ENCODE measurements at places on chromosomes 3 and 15. TPM values are rescaled to one million over a fixed set of nuclear protein-coding genes. Genes with fewer than 3 reads are reported as not detected.
A peak's percentile ranks its signal among the peaks of the same experiment; 100 is the strongest.

The PPP1R14D gene
- not detected for total RNA-seq

- H3K27me3 ChIP-seq = no peaks in the 10 kb centered on the region
- no peak for DNase-seq
- no peak overlapping the region for H3K4me3 ChIP-seq
- no peaks in the 10 kb centered on the region for H3K36me3 ChIP-seq
- H3K27ac ChIP-seq = no peak overlapping the region
These were observed 31.0 kb downstream of the SRPRB start for GRCh38 chr3:133836497-133837158.

DNA sequence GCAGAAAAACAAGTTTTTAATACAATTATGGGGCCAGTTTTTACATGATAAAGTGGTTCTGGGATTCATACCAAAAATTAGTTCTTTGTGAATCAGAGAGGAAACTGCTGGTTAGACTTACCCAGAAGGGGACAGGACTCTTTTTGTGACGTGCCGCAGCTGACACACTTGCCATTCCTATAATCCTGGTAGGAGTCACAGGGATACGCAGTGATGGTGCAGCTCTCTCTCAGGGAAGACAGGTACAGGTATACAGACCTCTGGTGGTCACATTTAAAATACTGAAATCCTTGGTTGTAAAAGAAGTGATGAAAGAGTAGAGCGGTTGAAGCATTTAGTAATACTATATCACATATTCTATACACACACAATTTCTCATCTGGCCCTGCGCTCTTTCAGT is 20.2 kb upstream of the TMEM41A start:
- H3K4me3 ChIP-seq = no peak overlapping the region
- H3K27me3 ChIP-seq = no peaks in the 10 kb centered on the region

The CRYGS gene
- 3.8 TPM for total RNA-seq

GRCh38 chr3:148090156-148090555 is 607.5 kb upstream of the AGTR1 start:
- no peaks in the 10 kb centered on the region for H3K36me3 ChIP-seq
- no peak for DNase-seq
- H3K27me3 ChIP-seq = no peaks in the 10 kb centered on the region
- H3K4me3 ChIP-seq = no peak overlapping the region
- H3K27ac ChIP-seq = no peak overlapping the region

- H3K27ac ChIP-seq = no peak overlapping the region
- no peaks in the 10 kb centered on the region for H3K4me1 ChIP-seq
- no peak overlapping the region for H3K4me3 ChIP-seq
- H3K36me3 ChIP-seq = no peaks in the 10 kb centered on the region
- peaks cover 15% of the 10 kb centered on the region for H3K27me3 ChIP-seq
These were observed 18.6 kb downstream of the ADCY5 start for GRCh38 chr3:123430266-123430665.

GRCh38 chr3:52437326-52438103 is 7.4 kb downstream of the SEMA3G start:
- H3K36me3 ChIP-seq = no peaks in the 10 kb centered on the region
- no peak overlapping the region for H3K27ac ChIP-seq
- no peak for DNase-seq
- peaks cover 5% of the 10 kb centered on the region for H3K4me1 ChIP-seq
- no peak overlapping the region for H3K4me3 ChIP-seq

GRCh38 chr3:45571969-45572368 is 22.6 kb upstream of the LIMD1 start:
- H3K27me3 ChIP-seq = no peaks in the 10 kb centered on the region
- no peaks in the 10 kb centered on the region for H3K4me1 ChIP-seq
- DNase-seq = no peak
- no peak overlapping the region for H3K27ac ChIP-seq
- H3K4me3 ChIP-seq = no peak overlapping the region

- no peaks in the 10 kb centered on the region for H3K36me3 ChIP-seq
- H3K27me3 ChIP-seq = no peaks in the 10 kb centered on the region
- H3K4me3 ChIP-seq = no peak overlapping the region
- DNase-seq = peak; percentile 49
- H3K4me1 ChIP-seq = peaks cover 31% of the 10 kb centered on the region
These were observed 5.3 kb downstream of the CCDC80 start for GRCh38 chr3:112635674-112636073.

GRCh38 chr3:70603103-70603502 is 290.7 kb upstream of the MDFIC2 start:
- no peaks in the 10 kb centered on the region for H3K36me3 ChIP-seq
- no peaks in the 10 kb centered on the region for H3K4me1 ChIP-seq
- no peak overlapping the region for H3K4me3 ChIP-seq
- no peak for DNase-seq

DNA sequence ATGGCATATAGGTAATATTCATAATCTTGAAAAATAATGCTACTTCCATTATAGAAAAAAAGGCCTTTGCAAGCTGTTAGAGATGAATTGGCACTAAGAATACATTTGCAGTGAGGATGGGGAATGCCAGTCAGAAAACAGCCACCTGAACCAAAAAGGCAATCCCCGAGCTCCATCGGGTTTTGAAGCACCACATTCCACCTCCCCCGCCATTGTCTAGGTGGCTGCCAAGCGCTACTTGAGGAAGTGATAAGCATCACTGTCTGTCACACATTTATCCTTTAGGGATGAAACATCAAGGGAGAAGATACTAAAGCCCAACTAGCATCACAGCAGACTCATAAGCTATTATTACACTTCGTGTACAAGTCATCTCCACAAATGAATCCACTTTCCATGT is 112.8 kb downstream of the OSBPL10 start:
- no peak overlapping the region for H3K4me3 ChIP-seq
- no peaks in the 10 kb centered on the region for H3K36me3 ChIP-seq
- no peak for DNase-seq
- no peak overlapping the region for H3K27ac ChIP-seq
- no peaks in the 10 kb centered on the region for H3K27me3 ChIP-seq

DNA sequence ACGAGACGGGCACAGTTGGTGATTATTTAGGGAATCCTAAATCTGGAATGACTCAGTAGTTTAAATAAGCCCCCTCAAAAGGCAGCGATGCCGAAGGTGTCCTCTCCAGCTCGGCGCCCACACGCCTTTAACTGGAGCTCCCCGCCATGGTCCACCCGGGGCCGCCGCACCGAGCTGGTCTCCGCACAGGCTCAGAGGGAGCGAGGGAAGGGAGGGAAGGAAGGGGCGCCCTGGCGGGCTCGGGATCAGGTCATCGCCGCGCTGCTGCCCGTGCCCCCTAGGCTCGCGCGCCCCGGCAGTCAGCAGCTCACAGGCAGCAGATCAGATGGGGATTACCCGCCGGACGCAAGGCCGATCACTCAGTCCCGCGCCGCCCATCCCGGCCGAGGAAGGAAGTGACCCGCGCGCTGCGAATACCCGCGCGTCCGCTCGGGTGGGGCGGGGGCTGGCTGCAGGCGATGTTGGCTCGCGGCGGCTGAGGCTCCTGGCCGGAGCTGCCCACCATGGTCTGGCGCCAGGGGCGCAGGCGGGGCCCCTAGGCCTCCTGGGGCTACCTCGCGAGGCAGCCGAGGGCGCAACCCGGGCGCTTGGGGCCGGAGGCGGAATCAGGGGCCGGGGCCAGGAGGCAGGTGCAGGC is 318.0 kb downstream of the FGF12 start:
- peak; percentile 57 for DNase-seq
- no peak overlapping the region for H3K27ac ChIP-seq
- H3K4me3 ChIP-seq = peak overlapping the region; percentile 51
- H3K4me1 ChIP-seq = peaks cover 20% of the 10 kb centered on the region

The BFSP2 gene
- not detected for total RNA-seq

GRCh38 chr3:128917291-128917690 is 37.9 kb downstream of the ACAD9 start:
- DNase-seq = no peak
- H3K27ac ChIP-seq = no peak overlapping the region
- H3K4me3 ChIP-seq = no peak overlapping the region
- peaks cover 22% of the 10 kb centered on the region for H3K36me3 ChIP-seq

The SAMMSON gene
- total RNA-seq = not detected

- no peak overlapping the region for H3K27ac ChIP-seq
- no peak for DNase-seq
- H3K4me1 ChIP-seq = no peaks in the 10 kb centered on the region
- peaks cover 2% of the 10 kb centered on the region for H3K27me3 ChIP-seq
- H3K36me3 ChIP-seq = no peaks in the 10 kb centered on the region
- no peak overlapping the region for H3K4me3 ChIP-seq
These were observed 316.8 kb upstream of the CTDSPL start for GRCh38 chr3:37544869-37545352.

The CEP97 gene
- total RNA-seq = 14.0 TPM

GRCh38 chr3:34053626-34054025 is 255.2 kb downstream of the PDCD6IP start:
- H3K36me3 ChIP-seq = no peaks in the 10 kb centered on the region
- no peaks in the 10 kb centered on the region for H3K4me1 ChIP-seq
- no peak overlapping the region for H3K4me3 ChIP-seq
- H3K27ac ChIP-seq = no peak overlapping the region
- DNase-seq = no peak
- H3K27me3 ChIP-seq = no peaks in the 10 kb centered on the region

The RPSA gene
- 1,060 TPM for total RNA-seq

DNA sequence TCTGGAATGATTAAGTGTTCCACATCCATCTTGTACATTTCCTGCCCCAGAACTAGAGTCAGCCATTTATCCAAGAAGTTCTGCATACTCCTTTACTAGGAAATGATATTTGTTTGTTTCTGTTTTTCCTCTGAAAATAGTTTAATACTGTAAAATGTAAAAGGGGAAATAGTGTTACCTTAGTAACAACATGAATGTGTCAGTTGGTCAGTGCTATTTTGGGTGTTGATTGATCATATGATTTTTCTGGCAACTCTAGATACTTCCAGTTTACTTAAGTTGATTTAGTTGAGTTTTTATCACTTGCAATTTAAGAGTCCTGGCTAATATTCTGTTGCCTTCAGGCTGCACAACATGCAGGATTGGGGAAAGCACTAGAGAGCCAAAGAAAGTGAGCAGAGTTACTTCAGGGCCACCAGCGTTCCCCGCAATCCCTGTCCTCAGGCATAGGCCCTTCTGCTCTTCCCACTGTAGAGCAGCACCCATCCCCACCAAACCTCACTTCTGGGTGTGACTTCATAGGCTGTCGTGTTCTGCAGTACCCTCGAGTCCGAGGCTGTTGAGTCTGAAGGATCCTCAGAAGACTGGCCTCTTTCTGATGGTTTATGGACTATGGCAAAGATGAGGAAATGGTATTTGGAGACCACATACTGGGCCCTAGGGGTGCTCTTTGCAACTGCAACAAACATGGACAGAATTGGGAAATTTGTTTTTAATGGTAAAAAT is 69.0 kb downstream of the CHD2 start:
- no peak overlapping the region for H3K4me3 ChIP-seq
- peaks cover 24% of the 10 kb centered on the region for H3K36me3 ChIP-seq
- H3K27me3 ChIP-seq = no peaks in the 10 kb centered on the region
- no peaks in the 10 kb centered on the region for H3K4me1 ChIP-seq

The SH3BP5 gene
- total RNA-seq = 64.8 TPM

DNA sequence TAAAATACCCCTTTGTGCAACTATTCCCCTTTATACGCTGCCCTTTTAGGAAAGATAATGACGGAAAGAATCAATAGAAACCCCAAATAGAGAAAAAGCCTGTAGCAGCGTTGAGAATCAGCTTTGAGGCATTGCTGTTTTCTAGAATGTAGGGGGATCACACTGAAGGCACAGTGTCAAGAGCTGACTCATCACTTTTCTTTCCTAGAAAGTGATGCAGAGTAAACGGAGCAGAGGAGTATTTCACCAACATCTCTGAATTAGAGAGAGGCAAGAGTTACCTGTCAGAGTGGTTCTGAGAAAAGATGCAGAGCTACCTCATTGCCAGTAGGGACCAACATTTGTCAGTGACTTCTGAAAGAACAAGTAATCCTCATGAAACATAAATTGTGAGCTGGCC is 269.8 kb upstream of the TMC3 start:
- no peak overlapping the region for H3K4me3 ChIP-seq
- DNase-seq = no peak

The DUOXA2 gene
- not detected for total RNA-seq

The ENTPD3 gene
- not detected for total RNA-seq

DNA sequence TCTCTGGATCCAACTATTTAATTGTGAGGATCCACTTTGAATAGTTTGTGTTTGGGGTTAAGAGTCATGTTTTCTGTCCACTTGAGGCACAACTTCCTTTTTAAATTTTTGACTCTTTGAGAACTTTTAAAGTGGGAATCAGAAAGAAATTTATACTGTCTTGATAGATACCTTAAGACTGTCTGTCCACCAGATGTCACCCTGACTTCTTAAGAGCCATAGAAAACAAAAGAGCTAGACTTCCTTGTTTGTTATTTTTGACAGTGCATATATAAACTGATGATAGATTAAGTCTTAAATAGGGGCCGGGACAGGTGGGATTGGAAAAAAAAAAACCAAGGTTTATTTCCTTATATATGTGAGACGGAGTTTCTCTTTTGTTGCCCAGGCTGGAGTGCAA is 52.1 kb upstream of the WDR72 start:
- no peak for DNase-seq
- H3K27ac ChIP-seq = no peak overlapping the region

The TYRO3 gene
- 18.8 TPM for total RNA-seq

The CIB2 gene
- total RNA-seq = 4.0 TPM

GRCh38 chr3:196128172-196128843 is 46.4 kb upstream of the TFRC start:
- no peak overlapping the region for H3K4me3 ChIP-seq
- no peaks in the 10 kb centered on the region for H3K4me1 ChIP-seq
- H3K27ac ChIP-seq = no peak overlapping the region
- H3K36me3 ChIP-seq = no peaks in the 10 kb centered on the region
- no peak for DNase-seq

DNA sequence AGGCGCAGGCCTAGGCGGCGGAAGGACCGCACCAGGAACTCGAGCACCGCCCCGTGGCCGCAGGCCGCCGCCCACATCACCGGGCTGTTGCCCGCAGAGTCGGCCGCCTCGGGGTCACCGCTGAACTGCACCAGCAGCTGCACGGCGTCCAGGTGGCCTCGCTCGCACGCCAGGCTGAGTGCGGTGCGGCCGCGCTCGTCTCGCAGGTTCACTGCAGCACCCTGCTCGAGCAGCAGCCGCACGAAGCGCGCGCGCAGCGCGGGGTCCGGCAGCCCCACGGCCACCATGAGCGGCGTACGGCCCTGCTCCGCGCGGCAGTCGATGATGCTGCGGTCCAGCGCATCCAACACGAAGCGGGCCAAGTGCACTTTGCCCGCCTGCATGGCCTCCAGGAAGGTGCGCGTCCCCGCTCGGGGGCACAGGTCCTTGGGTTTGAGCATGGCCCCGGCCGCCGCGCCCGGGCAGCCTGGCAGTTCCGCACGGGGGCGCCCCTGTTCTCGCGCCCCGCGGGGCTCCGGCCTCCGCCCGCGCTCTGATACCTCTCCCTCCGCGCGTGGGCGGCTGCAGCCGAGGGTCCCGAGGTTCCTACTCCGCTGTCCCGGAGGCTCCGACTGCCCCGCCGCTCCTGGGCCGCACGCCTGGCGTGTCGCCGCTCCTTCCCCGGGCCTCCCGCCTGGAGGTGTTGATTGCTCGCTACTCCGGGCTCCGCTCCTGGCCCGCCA is 556 bp downstream of the ANKRD63 start:
- no peak overlapping the region for H3K4me3 ChIP-seq
- DNase-seq = peak; percentile 31
- peaks cover 68% of the 10 kb centered on the region for H3K27me3 ChIP-seq

GRCh38 chr15:33234020-33234461 is 39.5 kb upstream of the FMN1 start:
- H3K4me1 ChIP-seq = no peaks in the 10 kb centered on the region
- peak; percentile 41 for DNase-seq
- peaks cover 9% of the 10 kb centered on the region for H3K27me3 ChIP-seq
- no peaks in the 10 kb centered on the region for H3K36me3 ChIP-seq

All from endothelial cell of umbilical vein (primary cell).